ENCODE measurements at places on chromosomes 2 and 18.

DNA sequence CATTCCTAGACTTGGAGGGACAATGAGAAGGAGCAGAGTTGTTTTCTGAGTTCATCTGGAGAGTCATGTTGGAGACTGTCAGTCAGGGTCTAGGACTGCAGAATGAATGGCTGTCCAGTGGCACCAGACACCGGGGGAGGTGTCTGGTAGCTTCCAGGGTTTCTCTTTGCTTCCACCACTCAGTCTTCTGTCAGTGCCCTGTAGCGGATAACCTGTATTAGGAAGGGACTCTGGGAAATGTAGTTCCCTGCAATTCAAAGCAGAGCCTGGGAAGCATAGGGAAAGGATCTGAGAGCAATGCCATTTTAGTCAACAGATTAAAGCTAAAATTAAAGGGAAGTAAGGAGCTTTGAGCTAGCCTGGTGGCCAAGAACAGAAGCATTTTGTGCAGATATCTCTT, 257.9 kb downstream of the THSD7B start:
- DNase-seq = no peak

GRCh38 chr2:20622731-20623130, 28.2 kb downstream of the HS1BP3 start:
- DNase-seq = no peak

- DNase-seq = no peak
Observed at GRCh38 chr2:57597940-57598339, 448.7 kb upstream of the VRK2 start.

DNA sequence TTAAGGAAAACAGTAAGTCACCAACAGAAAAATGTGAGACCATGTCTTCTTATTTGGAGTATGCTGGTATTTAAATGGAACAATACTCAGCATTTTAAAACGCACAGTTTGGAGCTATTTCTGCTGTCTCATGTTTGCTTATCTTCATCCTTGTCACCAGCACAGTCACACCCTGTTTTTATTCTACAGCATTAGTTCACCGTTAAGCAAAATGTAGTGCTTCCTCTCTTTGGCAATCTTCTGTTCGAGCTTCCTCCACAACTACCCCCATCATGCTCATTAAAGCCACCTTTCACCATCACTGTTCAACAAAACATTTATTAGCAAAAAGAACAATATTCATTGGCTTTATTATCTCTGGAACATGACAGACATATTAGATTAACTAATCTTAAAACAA, 64.0 kb downstream of the SLC40A1 start:
- DNase-seq = no peak

DNA sequence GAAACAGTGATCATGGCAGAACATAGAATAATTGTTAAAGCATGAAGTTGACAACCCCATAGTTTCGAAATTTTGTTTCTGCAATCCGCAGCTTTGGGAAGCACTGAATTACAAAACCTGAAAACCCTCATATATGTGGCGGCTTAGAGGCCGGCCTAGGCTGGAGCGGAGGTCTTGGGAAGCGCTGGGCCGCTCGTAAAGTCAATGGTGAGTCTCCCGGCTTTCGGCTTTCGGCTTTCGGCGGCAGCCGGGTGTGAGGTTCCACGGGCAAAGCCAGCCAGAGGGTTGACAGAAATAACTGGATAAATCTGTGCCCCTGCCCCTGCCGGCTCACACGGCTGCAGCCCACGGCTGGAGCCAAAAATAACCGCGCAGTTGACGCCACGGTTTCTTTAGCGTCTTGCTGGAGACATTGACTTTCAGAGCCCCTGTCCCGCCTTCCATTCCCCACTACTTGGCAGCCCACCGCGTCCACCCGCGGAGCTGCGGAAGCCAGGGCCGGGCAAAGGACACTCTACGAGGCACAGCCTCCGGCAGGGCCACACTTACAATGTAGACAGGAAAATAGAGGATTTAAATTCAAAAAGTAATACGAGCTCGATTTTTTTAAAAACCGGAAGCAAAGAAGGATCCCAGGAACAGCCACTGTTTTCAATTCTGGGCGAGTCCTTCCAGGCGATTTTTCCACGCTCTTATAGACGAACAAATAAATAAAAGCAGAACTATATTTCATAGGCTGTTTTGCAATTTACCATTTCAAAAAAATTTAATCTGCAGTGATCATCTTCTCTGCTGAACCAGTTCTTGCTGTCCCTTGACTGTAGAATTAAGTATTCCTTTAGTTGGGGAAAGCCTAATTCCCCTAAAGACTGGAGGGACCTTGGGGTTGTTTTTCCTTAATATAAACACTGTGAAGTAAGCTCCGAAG, 28.3 kb upstream of the ATP6V1B1 start:
- no peak for DNase-seq

- DNase-seq = no peak
Observed at GRCh38 chr2:144989579-144990270, 469.8 kb upstream of the ZEB2 start.

- no peak for DNase-seq
Observed at GRCh38 chr18:9139400-9140039, 2.9 kb downstream of the ANKRD12 start.

DNA sequence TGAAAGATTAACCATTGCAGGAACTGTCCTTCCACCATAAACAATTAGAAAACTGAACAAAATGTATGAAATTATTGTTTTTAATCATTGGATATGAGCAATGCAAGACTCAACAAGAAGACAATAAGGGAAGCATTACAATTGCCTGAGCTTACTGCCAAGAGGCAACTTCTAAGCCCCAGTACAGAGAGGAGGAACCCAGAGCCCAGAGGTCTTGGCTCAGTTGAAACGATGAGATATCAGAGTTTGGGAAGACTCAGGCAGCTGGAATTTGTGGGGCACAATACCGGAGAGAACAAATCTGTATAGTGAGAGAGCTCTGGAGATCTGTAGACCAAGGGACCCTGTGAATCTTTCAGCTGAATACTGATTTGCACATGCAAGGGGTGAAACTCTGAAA, 80.6 kb upstream of the ZFP36L2 start:
- no peak for DNase-seq

DNA sequence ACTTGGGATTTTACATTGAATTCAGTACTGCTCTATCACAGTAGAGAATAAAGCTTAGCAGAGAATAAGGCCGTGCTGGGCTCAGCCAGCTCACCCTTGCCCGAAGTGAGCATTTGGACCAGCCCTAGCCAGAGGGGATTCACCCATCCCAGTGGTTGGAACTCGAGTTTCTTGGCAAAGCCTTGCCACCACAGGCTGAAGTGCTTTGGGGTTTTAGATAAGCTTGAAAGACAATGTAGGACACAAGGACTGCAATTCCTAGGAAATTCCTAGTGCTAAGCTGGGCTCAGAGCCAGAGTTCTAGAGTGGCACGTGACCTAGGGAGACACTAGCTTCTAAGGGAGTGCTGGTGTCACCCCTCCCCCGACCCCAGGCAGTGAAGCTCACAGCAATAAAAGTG, 28.0 kb downstream of the SERPINB11 start:
- no peak for DNase-seq

DNA sequence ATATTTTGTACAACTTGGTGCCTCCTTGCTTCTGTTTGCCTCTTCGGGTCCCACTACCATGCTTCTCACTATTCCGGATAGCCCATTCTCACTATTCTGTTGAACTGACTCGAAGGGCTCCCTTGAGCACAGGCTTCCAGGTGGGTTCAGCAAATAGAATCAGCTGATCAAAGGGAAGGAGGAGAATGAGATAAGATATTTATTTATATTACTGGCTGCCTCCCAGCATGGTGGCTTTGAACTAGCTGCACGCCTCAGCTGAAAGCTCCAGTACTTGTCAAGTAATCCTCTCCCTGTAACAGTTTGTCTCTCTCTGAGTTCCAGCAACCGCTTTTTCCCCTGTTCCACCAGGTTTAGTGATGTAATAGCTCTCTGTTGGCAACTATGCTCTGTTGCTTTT, 187.8 kb upstream of the HNRNPA3 start:
- no peak for DNase-seq

DNA sequence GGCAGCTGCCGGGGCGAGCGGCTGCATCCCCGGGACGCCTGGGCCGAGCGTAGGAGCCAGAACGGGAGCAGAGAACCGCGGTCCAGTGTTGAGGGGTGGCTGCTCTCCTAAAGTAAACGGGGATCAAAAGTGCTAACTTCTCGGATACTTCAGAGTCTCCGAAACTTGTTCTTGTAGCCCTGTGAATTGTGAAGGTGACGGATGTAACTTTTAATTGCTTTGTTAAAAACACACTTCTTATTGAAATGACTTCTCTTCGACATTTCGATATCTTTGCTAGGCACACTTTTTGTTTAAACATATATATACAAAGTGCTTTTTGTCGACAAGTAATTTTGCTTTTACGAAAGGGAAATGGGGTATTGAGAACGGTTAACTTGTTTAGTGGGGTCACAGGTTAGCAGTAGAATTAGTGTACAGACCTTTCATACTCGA, 540 bp downstream of the ATP9B start:
- DNase-seq = no peak

GRCh38 chr2:110866466-110866865, 134.1 kb downstream of the ACOXL start:
- DNase-seq = no peak

DNA sequence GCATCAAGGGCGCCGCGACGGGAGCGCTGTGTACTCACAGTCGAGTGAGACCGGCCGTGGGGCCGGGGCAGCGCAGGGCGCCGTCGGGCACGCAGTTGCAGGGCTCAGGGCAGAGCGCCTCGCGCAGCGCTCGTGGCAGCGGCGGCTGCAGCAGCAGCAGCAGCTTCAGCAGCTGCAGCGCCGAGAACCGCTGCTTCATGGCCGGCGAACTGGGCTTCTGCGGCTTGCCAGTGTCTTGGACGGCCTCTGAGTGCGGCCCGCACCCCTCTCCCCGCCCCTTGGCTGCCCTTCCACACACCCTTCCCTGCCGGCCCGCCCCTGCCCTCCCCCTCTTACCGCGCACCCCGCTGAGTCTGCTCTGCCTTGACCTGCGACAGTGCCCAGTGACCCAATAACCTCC, at the start of gene LHCGR:
Gene LHCGR (minus strand): TSS at position 252 of the 400 bp plus-strand sequence. CDS start 53 bp downstream, at position 199.
- DNase-seq = no peak

GRCh38 chr2:44136252-44136651, 32.4 kb upstream of the PPM1B start:
- DNase-seq = peak; percentile 64

Measured in HFFc6 (cell line).